ENCODE measurements at places on chromosomes 7 and 10.

GRCh38 chr10:114526126-114526503 is 121.8 kb upstream of the AFAP1L2 start:
- DNase-seq = no peak

DNA sequence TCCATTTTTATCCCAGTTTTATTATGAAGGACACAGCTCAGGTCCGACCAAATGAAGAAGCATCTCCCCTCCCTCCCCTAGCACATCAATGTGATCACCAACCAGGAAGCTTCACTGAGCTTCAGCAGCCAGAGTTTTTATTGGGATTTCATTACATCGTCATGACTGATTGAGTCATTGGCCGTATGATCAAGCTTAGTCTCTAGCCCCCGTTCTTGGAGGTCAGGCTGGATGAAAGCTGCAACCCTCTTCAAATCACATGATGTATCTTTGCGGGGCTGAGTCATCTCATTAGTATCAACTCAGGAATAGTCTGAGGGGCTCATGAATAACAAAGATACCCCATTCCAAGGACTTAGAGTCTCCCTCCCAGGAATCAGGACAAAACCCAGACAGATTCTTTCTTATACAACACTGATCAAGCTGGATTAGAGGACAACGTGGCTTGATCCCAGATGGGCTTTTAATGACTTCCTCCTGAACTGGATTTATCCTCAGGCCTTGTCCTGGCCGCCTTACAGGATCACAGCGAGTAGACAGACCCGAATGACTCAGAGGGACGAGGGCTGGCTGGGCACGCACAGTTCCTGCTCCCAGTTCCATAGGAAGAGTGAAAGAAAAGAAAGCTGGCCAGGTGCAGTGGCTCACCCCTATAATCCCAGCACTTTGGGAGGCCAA is 14.5 kb downstream of the LIMK1 start:
- DNase-seq = no peak

DNA sequence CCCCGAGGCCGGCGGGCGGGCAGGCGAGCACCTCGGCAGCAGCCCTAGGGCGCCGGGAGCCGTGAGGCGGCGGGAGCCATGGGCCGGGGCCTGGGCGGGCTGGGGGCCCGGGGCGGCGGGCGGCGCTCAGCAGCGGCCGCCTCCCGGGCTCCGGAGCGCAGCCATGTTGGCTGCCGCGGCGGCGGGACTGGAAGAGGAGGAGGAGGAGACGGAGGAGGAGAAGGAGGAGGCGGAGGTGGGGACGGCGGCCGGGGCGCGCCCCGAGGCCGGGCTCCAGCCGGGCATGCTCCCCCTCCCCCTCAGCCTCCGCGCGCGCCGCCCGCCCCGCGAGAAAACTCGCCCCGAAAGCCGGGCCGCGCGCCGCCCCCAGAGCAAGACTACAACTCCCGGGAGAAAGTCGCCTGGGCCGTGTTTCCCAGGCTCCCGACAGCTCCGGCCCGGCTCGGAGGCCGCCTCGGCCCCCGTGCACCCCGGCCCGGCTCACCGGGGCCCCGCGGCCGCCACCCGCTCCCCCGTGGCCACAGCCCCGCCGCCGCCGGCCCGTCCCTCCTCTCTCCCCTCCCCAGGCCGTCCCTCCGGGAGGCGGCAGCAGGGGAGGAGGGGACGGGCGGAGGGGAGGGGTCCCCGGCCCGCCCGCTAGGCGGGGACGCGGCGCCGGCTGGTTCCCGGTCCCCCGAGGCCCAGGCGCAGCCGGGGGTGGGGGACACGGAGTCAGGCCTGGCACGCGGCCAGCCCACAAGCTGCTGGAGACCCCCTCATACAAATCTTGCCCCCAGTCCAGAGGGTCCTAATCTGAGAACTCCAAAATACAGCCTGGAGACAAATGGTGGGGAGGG is at the start of gene DLG5:
TSS of gene DLG5 (minus strand) at position 190 of the 836 bp plus-strand sequence. CDS start 235 bp downstream, outside the sequence.
- no peak for DNase-seq

- no peak for DNase-seq
These were observed 9.3 kb downstream of the NOD1 start for GRCh38 chr7:30469303-30469702.

DNA sequence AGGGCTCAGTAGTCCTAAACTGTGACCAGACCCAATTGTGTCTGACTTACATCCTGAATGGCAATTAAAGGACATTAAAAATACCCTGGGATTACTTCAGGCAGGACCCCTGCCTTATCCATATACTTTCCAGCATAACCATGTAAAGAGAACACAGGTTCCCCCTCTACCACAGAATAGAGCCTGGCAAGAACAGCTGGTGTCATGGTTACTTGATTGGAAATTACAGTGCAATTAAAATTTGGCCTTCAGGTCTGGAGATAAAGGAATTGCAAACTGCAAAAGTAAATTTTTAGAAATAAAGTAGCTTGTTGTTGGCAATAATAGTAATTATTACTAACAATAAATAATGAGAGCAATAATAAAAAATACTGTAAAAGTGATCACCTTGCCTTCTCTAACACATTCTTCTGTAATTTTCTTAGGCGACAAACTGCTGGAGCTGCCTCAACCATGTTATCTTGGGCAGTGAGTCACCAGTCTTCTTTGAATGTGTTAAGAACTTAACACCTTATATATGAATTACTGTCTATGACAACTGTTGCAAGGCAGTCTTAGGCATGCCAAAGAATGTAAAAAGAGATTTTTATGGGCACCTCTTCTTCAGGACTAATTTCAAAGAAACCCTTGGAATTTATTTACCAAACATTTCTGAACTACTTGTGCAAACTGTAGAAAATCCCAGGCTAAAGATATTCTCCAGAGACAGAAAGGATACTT is 53.7 kb downstream of the HIBADH start:
- no peak for DNase-seq

DNA sequence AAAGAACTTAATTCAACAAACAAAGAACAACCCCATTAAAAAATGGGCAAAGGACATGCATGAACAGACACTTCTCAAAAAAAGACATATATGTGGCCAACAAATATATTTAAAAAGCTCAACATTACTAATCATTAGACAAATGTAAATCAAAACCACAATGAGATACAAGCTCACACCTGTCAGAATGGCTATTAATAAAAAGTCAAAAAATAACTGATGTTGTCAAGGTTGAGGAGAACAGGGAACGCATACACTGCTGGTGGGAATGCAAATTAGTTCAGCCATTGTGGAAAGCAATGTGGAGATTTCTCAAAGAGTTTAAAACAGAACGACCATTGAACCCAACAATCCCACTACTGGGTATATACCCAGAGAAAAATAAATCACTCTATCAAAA is 19.1 kb downstream of the ZFAND4 start:
- DNase-seq = no peak

DNA sequence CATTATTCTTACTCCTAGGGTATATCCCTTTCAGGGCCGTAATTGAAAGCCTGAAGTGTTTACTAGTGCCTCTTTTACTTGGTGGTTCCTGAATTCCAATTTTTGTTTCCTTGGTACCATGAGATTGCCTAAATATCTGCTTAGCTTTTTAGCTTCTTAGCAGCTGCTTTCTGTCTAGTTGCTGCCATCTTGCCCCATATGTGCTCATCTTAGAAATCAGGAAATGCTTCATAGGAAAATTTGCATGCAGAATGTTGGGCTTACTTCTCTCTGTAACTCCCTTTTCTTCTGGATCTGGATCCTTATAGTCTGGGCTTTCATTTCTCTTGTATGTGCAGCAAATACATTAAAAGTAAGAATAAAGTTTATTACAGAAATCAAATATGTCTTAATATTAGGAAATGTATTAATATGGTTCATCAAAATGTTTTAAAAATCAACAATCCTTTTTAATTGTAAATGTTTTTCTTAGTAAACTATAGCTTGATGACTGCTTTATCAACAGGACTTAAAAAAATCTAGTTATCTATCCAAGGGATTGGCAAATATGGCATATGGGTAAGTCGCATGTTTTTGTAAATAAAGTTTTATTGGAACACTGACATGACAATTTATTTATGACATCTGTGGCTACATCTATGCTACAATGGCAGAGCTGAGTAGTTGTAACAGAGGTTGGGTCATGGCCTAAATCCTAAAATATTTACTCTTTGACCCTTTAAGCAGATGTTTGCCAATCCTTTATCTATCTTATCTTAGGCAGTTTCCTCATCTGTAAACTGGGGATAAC is 73.5 kb upstream of the CDK6 start:
- DNase-seq = no peak

DNA sequence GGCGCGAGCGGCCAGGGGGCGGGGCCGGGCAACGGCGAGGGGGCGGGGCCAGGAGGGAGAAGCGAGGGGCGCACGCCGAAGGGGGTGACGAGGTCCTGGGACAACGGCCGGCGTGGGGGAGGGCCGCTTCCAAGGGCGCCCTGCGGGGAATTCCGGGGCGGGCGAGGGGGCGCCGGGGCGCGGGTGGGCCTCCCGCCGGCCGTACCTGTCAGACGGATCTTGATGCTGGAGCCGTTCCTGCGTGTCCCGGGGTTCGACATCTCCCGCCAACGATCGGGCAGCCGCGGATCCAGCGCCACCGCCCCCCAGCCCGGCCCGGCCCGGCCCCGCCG is 421 bp downstream of the SMURF1 start:
- no peak for DNase-seq

- no peak for DNase-seq
These were observed 160.9 kb upstream of the BMPER start for GRCh38 chr7:33744293-33745075.

Data from activated T-cell treated with anti-CD3 and anti-CD28 coated beads for 4 hours (primary cell).